IPS-NIHi11 (cell line): ENCODE measurements at places on chromosomes 6 and 20.

GRCh38 chr6:111938710-111939109, 65.5 kb upstream of the FYN start:
- DNase-seq = no peak

GRCh38 chr6:67642582-67642981, 992.5 kb upstream of the ADGRB3 start:
- no peak for DNase-seq

GRCh38 chr20:63267691-63268090, 4.9 kb upstream of the ARFGAP1 start:
- no peak for DNase-seq

- peak; percentile 2 for DNase-seq
Observed at GRCh38 chr6:35084511-35085203, 56.5 kb downstream of the TCP11 start.

- DNase-seq = no peak
Observed at GRCh38 chr20:47529840-47530239, 28.2 kb downstream of the NCOA3 start.

GRCh38 chr6:79373880-79374279, 139.4 kb upstream of the HMGN3 start:
- no peak for DNase-seq

DNA sequence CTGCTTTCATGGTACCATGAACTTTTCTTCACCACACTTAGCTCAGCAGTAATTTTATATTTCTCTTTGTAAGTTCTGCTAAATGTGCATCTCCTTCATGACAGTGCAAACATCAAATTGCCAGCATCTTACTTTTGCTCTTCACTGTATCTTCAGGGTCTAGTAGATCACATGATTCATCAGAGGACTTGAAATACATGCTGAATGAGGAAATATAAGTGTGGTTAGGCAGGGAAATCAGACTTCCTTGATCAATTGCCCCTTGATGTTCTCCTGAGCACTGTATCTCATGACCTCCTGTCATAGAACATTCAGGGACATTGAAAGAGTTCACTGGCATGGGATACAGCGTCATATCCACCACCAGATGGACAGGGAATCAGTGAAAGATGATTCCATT, 25.3 kb upstream of the POLR1H start:
- DNase-seq = no peak

DNA sequence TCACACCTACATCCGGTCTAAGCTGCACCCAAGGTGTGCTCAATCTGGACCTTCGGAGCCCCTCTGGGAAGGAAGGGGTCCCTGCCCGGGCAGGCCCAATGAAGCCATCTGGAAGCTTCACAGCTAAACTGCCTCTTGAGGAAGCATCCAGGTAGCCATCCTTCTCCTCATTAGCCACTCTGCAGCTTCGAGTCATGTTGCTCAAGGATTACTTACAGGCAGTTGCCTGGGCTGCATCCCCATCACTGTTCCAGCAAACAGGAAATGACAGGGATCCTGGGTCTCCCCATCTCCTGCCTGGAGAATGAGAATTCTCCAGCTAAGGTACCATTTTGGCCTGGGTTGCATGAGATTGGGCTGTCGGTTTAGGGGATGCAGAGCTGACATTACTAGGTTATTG, 91.7 kb downstream of the ERMARD start:
- no peak for DNase-seq

DNA sequence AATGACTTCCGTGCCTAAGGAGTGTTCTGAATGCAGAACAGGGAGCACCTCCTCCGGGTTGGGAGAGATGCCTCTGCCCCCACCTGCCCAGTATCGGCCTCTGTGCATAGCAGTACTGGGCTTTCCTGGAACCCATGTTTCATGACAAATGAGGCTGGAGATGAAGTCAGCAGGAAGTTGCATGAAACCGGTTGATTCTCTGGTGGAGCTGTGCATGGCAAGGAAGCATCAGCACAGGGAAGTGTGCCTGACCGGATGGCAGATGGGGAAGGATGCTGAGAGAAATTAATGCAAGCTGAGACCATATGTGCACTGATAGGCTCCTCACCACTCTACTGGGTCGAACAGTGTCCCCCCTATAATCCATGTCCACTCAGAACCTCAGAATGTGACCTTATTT, 155.5 kb downstream of the CDH26 start:
- no peak for DNase-seq

DNA sequence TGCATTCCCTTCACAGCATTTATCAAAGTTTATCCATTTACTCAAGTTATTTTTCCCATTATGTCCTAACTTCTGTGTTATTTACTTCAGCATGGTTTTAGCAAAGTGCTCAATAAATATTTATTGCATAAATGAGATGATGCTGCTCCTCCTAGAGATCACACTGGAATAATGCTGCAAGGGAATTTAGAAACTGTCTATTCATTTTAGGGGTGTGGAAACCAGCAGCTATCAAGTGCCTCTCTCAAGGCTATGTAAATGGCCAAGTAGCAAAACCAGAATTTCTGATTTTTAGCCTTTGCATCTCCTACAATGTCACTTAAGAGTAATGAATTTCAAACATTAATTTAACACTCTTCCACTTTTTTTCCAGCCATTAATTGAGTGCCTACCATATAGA, 316.2 kb downstream of the COL12A1 start:
- no peak for DNase-seq
